Caki2 (cell line): ENCODE measurements at places on chromosomes 3 and 15.

DNA sequence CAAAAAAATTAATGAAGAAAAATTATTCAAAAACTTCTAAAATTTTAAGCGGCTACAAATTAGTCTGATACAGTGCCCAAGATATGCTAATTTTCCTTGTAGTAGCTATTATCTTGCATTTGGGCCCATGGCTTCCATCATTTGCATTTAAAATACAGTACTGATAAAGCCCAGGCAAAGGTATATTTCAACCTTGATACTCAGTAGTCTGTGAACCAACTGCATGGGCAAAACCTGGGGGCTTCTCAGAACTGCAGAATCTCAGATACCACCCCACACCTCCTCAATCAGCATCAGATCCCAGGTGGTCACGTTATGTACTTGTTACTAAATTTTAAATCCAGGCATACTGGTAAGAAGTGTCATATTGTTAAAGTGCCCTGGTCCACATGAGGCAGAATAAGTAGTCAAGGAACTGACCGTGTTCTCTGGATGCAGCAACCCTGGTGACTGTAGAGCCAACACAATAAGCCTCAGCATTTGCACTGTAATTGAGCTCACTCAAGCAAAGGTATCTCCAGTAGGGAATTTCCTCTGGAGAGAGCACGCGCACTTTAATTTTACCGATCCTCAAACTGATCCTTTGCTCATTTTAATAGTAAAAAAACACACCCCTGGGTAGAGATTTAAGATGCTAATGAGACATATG lies 31.9 kb downstream of the ZNF385D start:
- DNase-seq: peak; percentile 81

DNA sequence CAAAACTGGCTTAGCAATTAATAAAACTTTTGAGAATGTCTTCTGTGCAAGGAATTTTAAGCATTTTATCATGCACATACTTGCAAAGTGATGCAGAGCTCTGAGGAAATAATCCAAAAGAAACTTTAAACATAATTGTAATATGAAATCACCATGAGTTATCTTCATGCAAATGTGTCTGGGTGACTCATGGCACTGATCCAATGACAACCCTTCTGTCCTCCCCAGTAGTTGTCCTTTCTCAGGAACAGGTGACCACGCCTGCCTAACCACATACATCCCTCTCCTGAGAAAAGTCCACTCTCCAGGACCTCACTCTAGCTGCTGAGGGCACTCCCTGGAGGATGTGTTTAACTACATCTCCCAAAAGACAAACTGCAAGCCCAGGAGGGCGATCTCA lies 530.6 kb upstream of the IL12A start:
- peak; percentile 97 for DNase-seq

- DNase-seq: no peak
Observed at GRCh38 chr15:64630396-64631107, 144.8 kb downstream of the RBPMS2 start.

- DNase-seq: peak; percentile 21
Observed at GRCh38 chr3:149332771-149333170, 665 bp downstream of the TM4SF18 start.

- DNase-seq: no peak
Observed at GRCh38 chr3:52373676-52374075, 57.6 kb downstream of the DNAH1 start.

GRCh38 chr3:139541532-139542288 lies 2.2 kb upstream of the RBP1 start:
- no peak for DNase-seq

DNA sequence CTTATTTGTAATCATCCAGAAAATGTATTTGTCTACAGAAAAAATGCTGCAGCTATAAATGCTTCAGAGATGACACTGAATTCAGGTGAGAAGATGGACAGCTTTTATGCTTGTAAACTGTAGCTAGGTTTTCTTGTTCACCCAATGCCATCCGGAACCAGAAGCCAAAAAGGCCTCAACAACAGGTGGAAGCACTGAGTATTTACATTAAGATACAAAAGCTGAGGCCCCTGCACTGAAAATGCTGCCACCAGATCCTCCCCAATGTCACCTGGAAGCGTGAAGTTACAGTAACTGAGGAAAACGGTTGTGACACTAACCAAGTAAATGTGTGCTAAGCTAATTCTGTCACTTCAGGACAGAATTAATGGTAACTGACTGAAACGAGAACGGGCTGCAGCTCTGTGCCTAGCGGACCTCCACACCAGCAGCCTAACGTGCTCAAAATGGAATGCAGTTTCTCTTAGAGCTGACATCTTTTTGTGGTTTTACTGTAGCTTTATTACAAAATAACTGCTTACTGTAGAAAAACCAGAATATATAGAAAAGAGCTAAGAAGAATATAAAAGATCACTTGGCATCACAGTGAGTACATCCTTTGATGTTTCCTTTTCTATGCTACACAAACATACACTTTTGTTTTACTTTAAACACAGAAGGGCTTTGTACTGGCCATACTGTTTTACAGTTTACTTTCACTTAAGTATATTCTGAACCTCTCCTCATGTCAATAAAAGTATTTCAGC lies 7.6 kb downstream of the CHSY1 start:
- DNase-seq: no peak

DNA sequence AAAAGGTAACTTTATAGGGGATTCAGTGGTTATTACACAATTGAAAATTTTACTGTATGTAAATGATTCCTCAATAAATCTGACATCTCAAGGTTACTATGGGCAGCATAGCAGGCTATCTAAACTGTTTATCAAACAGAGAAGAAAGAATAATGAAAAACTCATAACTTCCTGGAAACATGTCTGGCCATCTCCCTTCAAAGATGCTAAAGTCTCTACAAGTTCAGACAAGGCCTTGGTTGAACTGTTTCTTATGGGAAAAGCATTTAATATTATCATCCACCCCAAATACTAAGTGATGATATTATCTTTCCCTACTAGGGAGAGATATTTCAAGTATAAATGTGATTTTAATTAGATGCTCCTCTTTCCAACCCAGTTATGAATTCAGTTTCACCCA lies 114.9 kb downstream of the ARRDC4 start:
- DNase-seq: no peak

GRCh38 chr3:16482194-16482769 lies 31.2 kb downstream of the RFTN1 start:
- no peak for DNase-seq

GRCh38 chr3:46338840-46339239 lies 15.1 kb upstream of the CCR2 start:
- DNase-seq: no peak

GRCh38 chr3:143526011-143526545 lies 322.2 kb downstream of the SLC9A9 start:
- DNase-seq: no peak

GRCh38 chr3:40911928-40912327 lies 287.4 kb upstream of the CTNNB1 start:
- DNase-seq: no peak

GRCh38 chr3:37477711-37478487 lies 303.5 kb upstream of the LRRFIP2 start:
- no peak for DNase-seq

DNA sequence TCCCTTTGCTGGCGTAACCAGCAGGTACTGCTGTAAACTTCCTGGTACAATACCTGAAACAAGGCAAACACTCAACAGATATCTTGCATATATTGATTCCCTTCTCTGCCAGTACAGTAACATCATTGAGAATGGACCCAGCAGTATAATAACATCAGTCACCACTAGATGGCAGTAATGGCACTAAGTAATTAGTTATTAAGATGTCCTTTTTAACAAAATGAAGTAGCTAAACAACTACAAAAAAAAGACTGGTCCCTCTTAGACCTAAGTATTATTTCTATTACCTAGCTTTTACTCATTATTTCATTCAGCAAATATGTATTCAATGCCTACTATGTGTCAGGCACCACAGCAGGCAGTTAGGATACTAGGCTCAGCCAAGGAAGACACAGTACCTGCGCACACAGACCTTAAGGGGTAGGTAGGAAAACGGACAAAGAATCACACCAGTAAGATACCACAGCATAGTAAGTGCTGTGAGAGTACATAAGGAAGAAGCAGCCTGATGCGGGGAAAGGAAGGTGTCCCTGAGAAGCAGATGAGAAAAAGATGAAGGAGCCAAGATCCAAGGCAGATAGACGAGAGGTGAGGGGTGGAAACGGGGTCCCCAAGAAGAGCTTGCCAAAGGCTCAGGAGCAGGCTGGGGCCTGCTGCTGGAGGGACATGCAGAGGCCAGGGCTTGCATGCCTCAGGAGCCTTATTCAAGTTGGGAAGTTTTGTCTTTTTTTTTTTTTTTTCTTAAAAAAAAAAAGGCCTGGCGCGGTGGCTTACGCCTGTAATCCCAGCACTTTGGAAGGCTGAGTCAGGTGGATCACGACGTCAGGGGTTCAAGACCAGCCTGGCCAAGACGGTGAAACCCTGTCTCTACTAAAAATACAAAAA lies 102.7 kb upstream of the CHD2 start:
- peak; percentile 75 for DNase-seq

DNA sequence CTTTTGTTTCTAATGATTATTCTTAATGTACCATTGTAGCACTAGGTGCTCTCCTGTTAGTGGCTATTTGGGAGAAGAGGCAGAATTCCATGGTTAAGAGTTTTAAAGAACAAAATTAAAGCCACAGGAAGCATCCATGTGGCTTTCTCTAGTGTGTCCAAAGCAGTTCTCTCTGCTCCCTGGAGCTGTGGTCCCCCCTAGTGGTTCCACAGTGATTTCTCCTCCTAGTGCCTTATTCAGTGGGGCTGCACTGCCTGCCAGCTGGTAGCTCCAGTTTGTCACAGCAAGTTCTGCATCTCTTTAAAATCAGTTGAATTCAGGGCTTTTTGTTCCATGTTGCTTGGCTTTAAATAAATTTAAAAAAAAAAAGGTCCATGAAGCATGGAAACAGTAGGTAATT lies 39.6 kb upstream of the FAM98B start:
- peak; percentile 14 for DNase-seq

DNA sequence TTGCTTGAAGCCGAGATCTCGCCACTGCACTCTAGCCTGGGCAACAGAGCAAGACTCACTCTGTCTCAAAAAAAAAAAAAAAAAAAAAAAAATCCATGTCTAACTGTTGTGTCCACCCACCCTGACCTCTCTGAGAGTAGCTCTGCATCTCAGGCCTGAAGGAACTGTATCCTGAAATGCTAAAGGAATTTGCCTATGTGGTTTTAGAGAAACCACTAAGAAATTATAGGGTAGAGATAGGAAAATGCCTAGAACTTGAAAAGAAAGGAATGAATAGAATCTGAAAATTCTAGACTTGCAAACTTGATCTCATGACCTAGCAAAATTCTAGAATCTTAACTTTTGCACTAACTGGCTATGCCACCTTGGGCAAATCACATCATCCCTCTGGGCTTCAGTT lies 217.5 kb upstream of the ROPN1 start:
- DNase-seq: no peak

GRCh38 chr15:88467935-88468528 lies 524 bp downstream of the MRPS11 start:
- no peak for DNase-seq

DNA sequence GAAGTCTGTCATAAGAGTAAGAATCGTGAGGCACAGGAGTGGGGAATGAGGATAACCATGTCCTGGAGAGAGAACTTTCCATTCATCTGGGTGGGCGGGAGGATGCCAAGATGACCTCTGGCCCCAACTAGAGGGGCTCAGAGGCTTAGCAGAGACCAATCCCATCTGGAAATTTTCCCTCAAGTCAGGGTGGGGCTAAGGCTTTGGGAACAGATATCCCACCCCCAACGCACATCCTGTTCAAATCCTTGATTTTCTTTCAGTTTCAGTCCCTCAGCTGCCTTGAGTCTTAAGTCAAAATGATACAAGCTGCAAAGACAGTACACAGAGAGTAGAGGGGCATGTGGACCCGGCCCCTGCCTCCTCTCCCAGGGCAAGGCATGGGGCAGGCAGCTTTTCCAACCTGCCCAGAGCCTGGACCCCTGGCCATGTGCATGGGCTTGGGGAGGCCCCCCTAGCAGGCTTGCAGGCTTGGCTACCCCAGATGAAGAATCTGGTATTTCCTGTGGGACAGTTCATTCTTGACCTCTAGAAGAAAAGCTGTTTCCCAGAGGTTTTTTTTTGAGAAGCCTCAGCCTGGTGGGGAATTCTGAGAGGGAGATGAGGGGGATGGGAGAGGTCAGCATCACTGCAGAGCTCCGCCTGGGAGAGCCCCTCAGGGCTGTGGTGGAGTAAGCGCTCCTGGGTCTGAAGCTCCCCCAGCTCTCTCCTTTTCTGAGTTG lies 109.7 kb upstream of the HACD2 start:
- DNase-seq: no peak

DNA sequence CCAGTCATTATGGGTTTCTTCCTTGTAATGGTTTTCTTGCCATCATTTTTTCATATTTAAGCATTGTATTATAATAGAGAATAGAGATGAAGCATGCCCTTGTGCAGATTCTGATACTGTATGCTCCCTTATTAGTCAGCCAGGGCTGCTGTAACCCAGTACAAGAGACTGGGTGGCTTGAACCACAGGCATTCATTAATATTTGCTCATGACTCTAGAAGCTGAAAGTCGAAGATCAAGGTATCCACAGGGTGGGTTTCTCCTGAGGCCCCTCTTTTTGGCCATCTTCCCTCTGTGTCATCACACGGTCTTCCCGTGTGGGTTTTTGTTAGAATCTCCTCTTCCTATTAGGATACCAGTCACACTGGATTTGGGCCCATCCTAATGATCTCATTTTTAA lies 74.5 kb downstream of the FOXP1 start:
- no peak for DNase-seq

GRCh38 chr15:26129852-26130251 lies 266.7 kb upstream of the ATP10A start:
- DNase-seq: peak; percentile 28

- DNase-seq: no peak
Observed at GRCh38 chr3:123281929-123282328, 80.2 kb downstream of the SEC22A start.

GRCh38 chr3:115989684-115990421 lies 366.5 kb downstream of the GAP43 start:
- no peak for DNase-seq

GRCh38 chr3:128398586-128398985 lies 68.1 kb downstream of the DNAJB8 start:
- no peak for DNase-seq

DNA sequence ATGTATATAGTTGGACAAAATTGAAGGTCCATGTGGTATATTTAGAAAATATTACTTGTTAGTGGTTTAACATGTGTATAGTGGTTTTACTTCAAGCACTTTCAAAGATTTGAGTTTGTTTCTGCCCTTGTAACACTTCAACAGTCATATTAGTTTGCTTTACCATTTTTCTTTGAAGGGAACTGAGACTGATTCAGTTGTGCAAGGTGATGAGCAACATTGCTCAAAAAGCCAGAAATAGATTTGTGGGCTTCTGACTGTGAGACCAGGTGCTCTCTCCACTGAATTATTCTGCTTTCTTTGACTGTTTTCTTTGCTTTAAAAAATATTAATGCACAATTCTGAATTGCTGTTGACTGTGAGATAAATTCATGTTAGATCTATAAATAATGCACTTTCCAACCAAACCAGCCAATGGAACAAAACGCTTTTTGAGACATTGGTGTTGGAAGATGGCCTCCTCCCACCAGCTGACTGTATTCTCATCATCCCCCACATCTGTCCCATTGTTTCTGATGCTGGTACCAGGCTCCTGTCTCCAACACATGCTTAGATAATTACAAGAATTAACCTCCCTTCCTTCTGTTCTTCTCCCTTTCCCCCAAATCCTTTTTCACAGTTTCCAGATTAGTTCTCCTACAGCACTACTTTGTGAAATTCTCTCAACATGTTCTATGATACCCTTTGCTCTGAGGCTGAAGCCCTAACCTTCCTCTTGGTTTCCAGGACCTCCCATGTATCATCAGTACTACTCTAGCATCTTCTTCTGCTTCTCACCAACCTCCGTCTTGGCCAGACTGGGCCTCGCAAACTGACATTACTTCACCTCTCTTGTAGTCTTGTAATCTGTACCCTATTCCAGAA lies 27.9 kb downstream of the PLCL2 start:
- DNase-seq: no peak

GRCh38 chr15:53506370-53506769 lies 253.1 kb downstream of the WDR72 start:
- DNase-seq: no peak
